ENCODE measurements at places on chromosomes 5 and 9. TPM values are rescaled to one million over a fixed set of nuclear protein-coding genes. Genes with fewer than 3 reads are reported as not detected.

The FBP1 gene
- total RNA-seq: not detected

The ISL1 gene
- total RNA-seq: not detected

The TAF11L5 gene
- total RNA-seq: not detected

The HTR4 gene
- not detected for total RNA-seq

The UAP1L1 gene
- 5.5 TPM for total RNA-seq

The GRXCR2 gene
- total RNA-seq: not detected

The PSD2 gene
- total RNA-seq: not detected

The GPX8 gene
- 137 TPM for total RNA-seq

The IFNK gene
- total RNA-seq: not detected

The PDLIM7 gene
- 220 TPM for total RNA-seq

The SLC34A3 gene
- total RNA-seq: not detected

The NFIB gene
- 14.1 TPM for total RNA-seq

The JAKMIP2 gene
- total RNA-seq: 14.1 TPM

The LRRC70 gene
- total RNA-seq: 0.17 TPM

Data from bronchus fibroblast of lung (primary cell).